ENCODE measurements at places on chromosomes 3 and 15.

GRCh38 chr3:127794402-127794801 lies 27.9 kb downstream of the MGLL start:
- no peak for DNase-seq

- no peak for DNase-seq
Measured at GRCh38 chr3:14322001-14322400, 80.4 kb upstream of the SLC6A6 start.

- DNase-seq = no peak
Measured at GRCh38 chr3:112119962-112120836, 12.8 kb downstream of the GCSAM start.

DNA sequence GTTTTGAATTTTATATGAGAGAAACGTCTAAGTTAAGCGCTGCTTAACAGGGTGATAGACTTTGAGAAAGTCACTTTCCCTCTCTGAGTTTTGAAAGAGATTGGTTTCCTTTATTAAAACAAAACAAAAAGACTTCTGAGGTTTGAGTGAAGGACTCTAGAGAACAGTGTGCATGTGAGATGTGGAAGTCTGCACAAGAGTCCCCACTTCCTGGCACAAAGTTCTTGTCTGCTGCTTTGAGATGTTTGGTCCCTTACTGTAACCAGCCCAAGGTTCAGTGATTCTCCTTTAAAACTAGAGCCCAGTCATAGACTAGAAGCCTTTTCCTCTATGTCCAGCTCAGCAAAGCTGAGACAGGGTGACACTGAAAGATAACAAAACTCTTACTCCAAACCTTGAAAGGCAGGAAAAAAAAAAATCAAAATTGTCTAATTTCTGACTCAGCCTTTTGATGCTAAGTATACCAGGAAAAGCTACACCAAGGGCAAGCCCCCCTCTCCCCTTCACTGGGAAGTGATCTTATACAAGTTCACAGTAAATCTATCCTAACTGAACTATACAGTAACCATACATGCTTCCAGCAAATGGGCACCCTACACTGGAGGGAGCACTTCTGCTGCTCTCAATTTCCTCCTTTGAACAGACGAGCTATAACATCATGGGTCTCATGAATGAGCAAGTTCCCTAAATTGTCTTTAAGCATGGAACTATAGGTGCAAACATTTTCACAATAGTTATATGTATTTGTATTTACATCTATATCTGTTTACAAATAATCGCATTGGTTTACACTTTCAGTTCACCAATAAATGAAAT lies 2.3 kb downstream of the POPDC2 start:
- DNase-seq = no peak

GRCh38 chr3:79957066-79957465 lies 189.3 kb upstream of the ROBO1 start:
- no peak for DNase-seq

GRCh38 chr3:156787926-156788663 lies 38.1 kb upstream of the LEKR1 start:
- DNase-seq = peak; percentile 81

DNA sequence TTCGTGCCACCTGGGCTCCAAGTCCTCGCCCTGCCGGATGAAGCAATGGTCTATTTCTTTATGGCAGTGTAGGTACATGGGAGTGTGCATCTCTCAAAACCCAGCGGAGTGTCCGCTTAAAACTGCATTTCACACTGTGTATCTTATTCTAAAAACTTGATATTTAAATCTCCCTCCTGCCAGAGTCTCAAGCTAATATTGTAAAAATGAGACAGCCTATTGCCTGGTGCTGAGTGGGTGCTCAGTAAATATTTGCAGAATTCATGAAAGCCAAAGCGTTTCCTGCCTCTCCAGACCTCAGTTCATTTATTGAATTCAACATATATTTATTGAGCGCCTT lies 330 bp upstream of the TBC1D2B start:
- DNase-seq = no peak

- peak; percentile 22 for DNase-seq
Measured at GRCh38 chr15:83174891-83175290, 32.7 kb downstream of the HDGFL3 start.

- no peak for DNase-seq
Measured at GRCh38 chr15:96542130-96542770, 211.8 kb downstream of the NR2F2 start.

GRCh38 chr3:58577269-58577821 lies at the start of gene FAM107A:
Gene FAM107A (minus strand): TSS chr3:58577391. CDS start chr3:58569860, 7,531 bp downstream.
- DNase-seq = peak; percentile 82

DNA sequence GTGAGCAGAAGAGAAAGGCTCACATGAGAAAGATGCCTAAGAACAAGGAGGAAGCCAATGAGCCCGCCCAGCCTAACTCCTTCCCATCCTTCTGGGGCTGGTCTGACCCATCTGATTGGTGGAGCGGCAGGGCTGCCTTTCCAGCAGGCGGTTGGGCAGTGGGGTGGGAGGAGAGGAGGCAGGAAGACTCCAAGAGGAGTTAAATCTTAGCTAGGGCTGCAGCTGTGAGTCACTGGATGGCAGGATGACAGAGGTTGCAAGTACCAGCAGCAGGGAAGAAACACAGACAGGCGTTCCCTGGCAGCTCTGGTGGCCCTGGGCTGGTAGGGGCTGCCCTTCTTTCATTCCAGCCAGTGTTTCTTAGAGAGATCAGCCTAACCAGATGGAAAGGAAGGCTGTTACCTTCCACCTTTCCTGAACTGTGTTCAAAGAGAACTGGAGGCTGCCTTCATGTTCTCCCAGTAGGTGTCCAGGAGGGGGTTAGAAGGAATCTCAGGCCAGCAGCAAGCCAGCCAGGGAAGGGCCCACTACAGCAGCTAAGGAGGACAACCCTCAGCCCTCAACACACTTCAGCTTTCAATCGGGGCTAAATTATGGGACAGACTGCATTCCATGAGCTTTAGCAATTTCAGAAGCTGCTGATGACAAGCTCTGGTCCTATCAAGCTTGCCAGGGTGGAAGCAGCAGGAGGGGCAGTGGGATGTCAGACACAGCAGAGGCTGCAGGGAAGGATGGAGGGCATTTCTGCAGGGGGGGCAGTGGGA lies 50.3 kb downstream of the CHSY1 start:
- peak; percentile 92 for DNase-seq

GRCh38 chr3:112013784-112014143 lies 15.0 kb downstream of the TAGLN3 start:
- DNase-seq = no peak

DNA sequence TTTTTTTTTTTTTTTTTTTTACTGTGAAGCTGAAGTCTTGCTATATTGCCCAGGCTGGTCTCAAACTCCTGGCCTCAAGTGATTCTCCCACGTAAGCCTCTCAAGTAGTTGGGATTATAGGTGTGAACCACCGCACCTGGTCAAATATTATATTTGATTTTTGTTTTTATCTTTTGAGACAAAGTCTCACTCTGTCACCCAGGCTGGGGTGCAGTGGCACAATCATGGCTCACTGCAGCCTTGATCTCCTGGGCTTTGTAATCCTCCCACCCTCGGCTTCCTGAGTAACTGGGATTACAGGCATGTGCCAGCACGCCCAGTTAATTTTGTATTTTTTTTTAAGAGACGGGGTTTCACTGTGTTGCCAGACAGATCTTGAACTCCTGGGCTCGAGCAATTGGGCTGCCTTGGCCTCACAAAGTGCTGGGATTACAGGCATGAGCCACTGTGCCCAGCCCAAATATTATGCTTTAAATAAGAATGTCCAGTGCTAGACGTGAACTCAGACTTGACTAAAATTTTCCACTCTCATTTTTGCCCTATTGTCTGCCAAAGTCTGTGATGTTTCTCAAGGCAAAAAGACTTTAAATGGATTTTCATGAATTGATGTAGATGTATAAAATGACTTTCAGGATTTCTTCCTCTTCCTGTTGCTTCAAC lies 33.4 kb upstream of the CRBN start:
- DNase-seq = no peak

DNA sequence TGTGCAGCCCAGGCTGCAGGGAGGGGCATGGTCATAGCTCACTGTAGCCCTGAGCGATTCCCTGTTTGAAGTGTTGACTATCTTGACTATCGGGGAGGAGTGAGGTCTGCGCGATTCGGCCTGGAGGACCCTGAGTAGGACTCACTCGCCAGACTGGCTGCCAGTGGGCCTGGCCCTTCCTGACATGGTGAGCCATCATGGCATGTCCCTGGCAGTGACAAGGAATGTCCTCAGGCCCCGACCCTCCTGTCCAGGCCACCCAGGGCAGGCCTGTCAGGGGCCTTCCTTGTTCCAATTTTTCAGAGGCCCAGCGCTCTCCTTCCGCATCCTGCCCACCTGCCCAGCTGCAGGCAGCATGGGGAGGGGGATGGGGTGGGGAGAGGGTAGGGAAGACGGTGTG lies 5.2 kb upstream of the OCA2 start:
- DNase-seq = no peak

- no peak for DNase-seq
Measured at GRCh38 chr3:170038434-170039110, 777 bp downstream of the GPR160 start.

DNA sequence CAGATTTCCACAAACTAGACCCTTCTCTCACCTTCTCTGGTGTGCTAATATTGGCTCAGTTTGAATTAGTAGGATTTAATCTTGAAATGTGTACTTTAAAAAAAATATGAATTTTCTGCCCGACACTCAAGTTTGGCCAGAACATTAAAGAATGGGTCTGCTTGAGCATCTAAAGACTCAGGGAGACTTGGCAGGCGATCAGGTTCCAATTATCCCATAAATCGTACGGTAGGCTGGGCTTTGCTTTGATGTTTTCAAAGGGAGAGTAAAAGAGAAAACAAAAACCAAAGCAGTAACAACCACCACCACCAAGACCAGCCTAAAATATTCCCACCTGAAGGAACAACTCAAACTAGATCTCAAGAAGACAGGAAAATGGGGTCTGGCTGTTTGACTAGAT lies 230.8 kb downstream of the EBLN2 start:
- DNase-seq = no peak

DNA sequence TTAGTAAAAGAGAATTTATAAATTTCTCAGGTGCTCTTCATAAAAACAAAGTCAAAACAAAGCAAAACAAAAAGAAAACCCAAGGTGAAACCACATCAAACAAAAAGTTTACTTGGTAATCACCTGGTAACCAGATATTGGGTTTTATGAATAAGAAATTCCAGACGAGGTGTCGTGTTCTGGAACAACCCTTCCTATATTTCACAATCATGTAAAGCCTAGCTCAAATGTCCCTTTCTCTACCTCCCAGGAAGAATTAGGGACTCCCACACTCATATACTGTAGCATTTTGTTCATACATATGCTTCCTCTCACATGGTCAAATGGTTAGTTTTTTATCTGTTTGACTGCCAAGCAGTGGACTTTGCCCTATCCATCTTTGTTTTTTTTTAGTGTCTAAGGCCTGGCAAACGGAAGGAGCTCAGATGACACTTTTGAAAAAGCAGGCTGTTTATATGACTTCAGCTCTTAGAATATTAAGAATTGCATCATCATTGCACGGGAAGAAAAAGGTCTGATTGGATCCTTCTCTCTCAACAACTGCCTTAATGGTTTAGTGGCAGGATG lies 326.7 kb upstream of the TBL1XR1 start:
- no peak for DNase-seq

DNA sequence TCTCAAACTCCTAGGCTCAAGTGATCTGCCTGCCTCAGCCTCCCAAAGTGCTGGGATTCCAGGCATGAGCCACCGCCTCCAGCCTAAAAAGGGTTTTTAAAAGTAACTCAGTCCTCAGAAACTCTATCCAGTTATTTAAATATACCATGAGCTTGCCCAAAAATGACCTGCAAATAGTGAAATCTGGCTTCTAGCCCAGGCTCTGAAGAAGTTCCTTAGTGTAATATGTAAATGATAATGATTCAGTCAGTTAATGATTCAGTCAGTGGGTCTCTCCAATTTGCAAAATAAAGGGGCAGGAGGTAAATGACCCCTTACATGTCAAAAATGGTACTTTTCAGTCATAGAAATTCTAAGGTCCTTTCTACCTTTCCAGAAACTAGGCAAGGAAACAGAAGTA lies 28.8 kb downstream of the LRRC2 start:
- no peak for DNase-seq

DNA sequence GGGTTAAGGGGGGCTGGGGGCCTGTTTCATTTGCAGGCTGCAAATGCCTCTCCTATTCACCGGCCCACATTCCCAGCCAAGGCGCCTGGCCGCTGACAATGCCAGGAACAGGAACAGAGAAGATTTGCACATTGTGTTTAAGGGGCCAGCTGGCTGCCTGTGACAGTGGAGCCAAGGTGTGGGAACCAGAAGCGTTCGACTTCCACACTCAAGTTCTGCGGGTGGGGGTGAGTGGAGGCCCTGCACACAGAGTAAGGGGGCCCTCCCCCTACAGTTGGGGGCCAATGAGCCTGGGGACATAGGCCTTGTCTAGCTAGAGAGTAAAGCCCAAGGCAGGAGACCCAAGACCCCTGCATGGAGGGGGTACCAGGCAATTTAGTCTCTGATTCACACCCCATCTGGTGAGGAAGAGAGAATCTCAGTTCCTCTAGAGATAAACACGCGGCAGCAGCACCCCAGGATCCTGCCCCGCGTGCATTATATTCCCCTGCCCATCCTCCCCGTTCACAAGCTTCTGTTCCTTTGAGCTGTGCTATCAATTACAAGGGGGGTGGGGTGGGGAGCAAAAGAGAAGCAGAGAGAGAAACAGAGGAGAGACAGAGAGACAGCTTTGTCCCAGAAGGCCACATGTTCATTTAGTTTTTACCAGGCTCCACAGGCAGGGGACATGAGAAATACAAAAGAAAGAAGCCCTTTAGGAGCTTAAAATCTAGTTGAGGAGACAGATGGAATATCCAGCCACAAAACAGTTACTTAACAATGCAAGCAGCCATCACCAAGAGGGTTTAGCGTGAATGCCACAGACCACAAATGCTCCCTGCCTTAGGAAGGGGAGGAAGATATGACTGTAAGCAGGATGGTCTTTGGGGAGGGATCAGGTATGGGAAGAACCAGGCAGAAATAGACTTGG lies 9.2 kb downstream of the IGDCC3 start:
- DNase-seq = no peak

DNA sequence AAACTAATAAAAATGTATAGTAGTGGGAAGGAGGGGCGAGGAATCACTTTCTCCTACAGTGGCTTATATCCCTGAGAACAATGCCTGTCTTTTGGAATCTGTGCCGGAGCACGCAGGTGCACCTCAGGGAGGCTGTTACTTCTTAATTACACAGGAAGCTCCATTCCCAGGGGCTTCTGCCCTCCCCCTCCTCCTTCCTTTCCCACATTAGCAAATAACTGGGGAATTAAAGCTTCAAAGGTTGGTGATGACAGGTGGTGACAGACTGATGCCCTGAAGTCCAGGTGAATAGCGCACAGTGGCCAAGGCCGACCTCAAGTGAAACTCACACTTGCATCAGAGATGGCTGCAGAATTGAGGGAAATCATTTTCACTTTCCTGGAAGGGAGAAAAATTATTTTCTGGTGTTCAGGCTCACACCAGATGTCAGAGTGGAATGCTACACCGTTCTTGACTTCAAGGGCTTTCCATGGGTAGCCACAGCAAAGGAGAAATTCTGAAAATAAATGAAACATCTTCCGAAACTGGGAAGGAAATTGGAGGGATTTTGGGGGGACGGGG lies 3.7 kb downstream of the GRAMD2A start:
- no peak for DNase-seq

All from AG20443 (cell line).